ENCODE measurements at places on chromosomes 5 and 9.

GRCh38 chr9:115808695-115809094 is 344.9 kb upstream of the PAPPA start:
- no peak for DNase-seq

- DNase-seq, result peak; percentile 94
These were observed 11.8 kb upstream of the ACTBL2 start for GRCh38 chr5:57494104-57495098.

- DNase-seq, result no peak
These were observed 3.5 kb downstream of the TMCO6 start for GRCh38 chr5:140642718-140643117.

GRCh38 chr5:114325541-114325940 is 36.3 kb upstream of the KCNN2 start:
- peak; percentile 28 for DNase-seq

- DNase-seq, result no peak
These were observed 13.3 kb downstream of the TRIM7 start for GRCh38 chr5:181191526-181192336.

DNA sequence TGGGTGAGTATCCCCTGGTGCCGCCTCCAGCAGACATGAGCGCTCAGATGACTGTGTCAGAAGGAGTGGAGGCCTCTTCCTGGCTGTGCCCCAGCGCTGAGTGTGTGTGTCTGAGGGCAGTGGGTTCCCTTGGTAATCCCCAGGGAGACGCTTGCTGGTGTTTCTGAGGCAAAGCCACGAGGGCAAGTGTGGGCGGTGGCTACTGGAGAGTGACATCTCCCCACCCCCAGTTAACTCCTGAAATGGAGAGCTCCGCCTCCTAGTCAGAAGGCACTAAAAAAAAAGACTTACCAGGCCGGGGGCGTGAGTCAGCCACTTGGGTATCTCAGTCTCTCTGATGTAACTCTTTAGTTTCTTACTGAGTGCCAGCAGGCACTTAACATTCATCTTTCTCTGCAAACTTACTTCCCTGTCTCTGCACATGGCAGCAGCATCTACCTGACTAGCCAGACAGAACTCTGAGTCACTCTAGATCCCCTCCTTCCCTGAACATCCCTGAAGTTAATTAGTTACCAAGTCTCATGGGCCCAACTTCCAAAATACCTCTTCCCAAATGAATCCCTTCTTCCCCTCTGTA is 19.3 kb downstream of the ORM2 start:
- peak; percentile 98 for DNase-seq

- DNase-seq, result no peak
These were observed 173.4 kb downstream of the NDUFS4 start for GRCh38 chr5:53733853-53734252.

DNA sequence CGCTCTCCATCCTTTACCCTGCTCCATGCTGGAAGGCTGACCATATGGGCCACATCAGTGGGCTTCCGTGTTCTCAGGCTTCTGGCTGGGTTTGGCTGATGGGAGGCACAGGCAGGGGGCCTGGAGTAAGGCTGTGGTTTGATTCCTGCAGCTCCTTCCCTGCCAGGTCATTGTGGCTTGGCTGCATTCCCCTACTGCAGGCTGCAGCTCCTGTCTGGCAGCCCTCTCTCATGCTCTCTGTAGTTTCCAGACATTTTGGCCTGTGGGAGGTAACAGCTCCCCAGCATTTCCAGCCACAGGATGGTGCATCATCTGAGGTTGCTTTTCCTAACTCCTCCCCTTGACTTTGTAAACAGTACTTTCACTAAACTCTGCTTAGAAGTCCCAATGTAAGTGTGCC is 102.0 kb upstream of the PTPN3 start:
- peak; percentile 33 for DNase-seq

- DNase-seq, result no peak
These were observed 2.8 kb upstream of the PLK2 start for GRCh38 chr5:58462623-58463230.

DNA sequence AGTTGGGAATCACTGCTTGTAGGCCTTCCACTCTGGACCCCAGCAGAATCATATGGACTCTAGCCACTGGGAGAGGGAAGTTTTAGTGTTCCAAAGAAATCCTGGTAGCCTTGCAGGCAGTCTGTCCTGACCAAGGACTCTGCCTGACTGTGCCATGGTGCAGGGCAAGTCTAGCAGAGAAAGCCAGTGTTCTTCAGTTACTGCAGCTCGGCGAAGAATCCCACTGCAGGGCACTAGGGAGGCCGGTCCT is 20.3 kb upstream of the MATR3 start:
- no peak for DNase-seq

- peak; percentile 57 for DNase-seq
These were observed 24.7 kb upstream of the TJP2 start for GRCh38 chr9:69149321-69149807.

GRCh38 chr5:179486596-179487051 is 63.7 kb upstream of the RUFY1 start:
- DNase-seq, result no peak

DNA sequence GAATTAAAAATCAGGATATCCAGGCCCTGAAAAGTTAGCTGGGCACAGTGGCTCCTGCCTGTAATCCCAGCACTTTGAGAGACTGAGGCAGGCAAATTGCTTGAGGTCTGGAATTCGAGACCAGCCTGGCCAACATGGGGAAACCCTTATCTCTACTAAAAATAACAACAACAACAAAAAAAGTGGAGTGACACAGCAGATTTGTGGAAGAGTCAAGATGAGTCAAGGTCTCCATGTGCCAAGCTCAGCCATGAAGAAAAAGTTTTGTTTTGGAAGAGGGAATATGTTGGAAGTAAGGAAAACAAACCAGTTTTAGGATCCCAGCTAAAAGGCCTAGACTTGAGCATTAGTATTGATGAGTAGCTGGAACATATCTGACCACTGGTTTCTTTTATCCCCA is 14.7 kb downstream of the LRRC70 start:
- DNase-seq, result no peak

DNA sequence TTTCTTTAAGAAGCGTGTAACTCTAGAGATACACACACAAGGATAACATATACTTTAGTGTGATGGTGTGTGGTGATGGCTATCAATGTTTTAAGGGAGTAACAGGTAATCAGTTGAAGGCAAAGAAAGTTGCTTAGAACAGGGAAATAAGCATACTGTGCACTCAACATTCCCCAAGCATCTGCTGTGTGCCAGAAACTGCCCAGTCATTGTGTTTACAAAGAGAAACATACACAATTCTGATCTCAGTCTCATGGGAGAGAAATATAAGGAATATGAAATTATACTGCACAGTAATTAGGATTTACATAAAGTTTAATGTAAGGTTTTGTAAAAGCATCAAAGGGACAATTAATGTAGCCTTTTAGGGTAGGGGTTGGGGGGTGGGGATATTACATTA is 224.1 kb upstream of the TYRP1 start:
- no peak for DNase-seq

GRCh38 chr9:70352802-70353201 is 61.7 kb downstream of the KLF9 start:
- no peak for DNase-seq

- no peak for DNase-seq
These were observed 143.2 kb upstream of the DMRT1 start for GRCh38 chr9:698276-698675.

- DNase-seq, result no peak
These were observed 58.5 kb downstream of the CSF2 start for GRCh38 chr5:132132138-132132537.

GRCh38 chr5:55816342-55816741 is 34.8 kb upstream of the IL31RA start:
- DNase-seq, result peak; percentile 74

DNA sequence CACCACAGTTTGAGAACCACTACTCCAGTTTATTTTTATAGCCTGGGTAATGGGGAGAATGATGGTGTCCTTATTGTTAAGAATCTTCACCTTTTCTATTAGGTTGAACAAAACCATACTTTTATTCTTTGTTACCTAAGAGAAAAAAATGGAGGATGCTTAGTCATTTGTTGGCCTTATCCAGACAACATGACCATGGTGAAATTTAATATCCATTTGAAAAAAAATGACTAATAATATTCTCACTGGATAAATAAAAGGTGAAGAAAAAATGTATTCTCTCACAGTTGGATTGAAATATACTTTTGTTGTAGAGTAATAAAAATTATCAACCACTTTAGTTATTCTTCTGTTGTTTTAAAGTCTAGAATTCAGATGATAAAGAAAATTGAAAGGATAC is 5.8 kb upstream of the CCNH start:
- no peak for DNase-seq

DNA sequence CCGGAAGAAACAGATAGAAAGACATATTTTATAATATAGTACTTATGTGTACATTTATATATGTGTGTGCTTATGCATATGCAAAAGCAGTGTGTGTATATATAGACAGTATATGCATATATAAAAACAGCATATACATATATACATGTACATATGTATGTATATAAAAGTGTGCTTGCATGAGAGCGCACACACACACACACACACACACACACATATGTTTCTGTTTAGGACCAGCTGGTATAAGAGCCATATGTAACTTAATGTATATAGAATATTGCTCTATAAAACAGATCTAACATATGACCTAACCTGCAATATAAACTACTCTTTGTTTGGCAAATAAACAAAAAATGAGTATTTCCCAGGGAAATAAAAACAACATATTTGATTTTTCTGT is 65.1 kb upstream of the CDH9 start:
- no peak for DNase-seq

- DNase-seq, result no peak
These were observed 11.7 kb upstream of the FGF1 start for GRCh38 chr5:142697356-142698255.

DNA sequence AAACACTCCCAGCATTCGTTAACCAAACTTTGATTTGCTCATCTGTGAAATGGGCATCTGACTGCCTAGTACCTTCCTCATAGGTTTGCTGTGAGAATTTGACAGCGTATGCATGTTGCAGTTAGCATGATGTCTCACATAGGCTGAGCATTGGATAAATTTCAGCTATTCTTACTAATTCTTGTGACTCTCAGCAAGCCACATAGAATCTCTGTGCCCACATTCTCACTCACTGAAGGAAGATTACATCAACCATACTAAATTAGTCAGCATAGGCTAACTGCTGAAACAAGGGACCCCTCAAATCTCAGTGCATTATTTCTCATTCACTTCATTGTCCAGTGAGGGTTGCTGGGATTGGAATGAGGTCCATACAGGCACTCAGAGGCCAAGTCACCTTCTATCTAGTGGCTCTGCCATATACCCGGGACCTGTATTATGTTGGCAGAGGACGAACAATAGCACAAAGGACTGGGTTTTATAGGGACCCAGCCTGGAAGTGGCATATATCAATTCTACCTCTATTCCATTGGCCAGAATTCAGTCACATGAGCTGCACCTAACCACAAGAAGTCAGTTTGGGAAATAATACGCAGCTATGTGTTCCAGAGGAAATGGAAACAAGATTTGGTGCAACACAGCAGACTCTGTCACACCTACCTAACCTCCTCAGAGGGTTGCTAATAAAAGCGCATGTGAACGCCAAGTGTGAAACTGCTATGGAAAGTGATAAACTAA is 4.2 kb upstream of the PTGER4 start:
- no peak for DNase-seq

DNA sequence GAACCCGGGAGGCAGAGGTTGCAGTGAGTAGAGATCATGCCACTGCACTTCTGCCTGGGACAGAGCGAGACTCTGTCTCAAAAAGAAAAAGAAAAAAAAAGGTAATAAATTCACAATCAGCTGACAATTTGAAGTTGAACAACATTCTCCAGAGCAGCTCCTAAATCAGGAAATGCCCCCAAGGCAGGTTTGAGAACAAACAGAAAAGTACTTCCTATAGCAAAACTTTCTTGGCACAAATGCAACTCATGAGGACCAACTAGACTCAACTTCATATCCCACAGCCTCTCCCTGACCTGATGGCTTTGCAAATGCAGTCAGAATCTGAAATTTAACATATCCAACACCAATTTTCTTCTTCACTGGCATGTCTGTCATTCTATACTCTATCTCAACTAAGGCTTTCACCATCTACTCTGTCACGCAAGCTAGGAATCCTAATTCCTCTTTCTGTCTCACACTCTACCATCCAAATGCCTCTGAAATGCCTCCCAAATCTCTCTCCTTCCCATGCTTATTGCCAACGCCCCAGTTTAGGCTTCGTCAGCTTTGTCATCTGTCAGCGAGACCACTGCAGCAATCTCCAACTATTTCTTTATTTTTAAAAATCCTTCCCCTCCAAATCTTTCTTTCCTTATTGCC is 113.3 kb downstream of the MAPKAP1 start:
- no peak for DNase-seq

DNA sequence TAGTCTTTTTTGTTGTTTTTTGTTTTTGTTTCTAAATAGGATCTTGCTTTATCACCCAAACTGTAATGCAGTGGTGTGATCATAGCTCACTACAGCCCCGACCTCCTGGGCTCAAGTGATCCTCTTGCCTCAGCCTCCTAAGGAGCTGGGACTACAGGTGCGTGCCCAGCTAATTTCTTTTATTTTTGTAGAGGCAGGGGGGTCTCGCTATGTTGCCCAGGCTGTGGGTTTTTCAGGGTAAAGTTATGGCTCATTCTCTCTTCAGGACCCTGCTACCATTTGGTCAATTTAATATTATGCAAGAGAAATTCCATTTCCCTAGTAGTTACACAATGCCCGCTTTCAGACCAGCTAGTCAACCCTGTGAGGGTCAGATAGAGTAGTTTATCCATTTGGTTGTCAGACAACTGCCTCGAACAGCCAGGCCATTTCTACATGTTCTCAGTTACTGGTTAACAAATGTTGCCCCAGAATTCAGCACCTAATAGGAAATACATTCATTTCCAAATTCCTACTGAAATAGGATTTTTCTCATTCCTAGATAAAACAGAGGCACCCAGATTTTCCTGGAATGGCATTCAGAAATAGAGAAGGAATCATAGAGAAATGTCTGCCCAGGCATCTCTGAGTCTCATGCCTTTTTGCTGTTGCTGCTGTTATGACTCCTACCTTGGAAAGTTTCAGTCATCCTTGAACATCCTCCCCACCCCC is 6.4 kb upstream of the GLIS3 start:
- DNase-seq, result no peak

GRCh38 chr9:16873126-16873802 is 2.8 kb upstream of the BNC2 start:
- no peak for DNase-seq

DNA sequence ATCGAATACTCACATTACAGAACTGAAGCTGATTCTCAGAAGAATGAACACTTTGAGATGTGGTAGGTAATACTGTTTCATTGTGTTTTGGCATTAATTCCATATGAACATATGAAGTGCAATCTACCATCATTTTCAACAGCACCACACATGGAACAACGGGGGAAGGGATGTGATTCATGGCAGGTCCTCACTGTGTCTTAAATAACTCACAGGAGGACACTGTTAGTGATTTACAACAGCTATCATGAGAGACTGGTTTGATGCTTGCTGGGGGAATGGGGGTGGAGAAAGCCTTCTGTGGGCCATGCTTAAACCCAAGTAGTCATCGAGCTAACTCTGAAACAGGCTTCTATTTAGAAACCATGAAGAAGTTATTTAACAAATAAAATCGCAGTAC is 232.9 kb downstream of the SPOCK1 start:
- no peak for DNase-seq

GRCh38 chr5:52794519-52794918 is 6.8 kb downstream of the ITGA1 start:
- DNase-seq, result no peak
